Keratinocyte (primary cell): ENCODE measurements at places on chromosomes 5 and 9. TPM values are rescaled to one million over a fixed set of nuclear protein-coding genes. Genes with fewer than 3 reads are reported as not detected.

GRCh38 chr5:161009194-161009593 is 157.2 kb upstream of the ATP10B start:
- no peak overlapping the region for H3K4me3 ChIP-seq
- no peaks in the 10 kb centered on the region for H3K36me3 ChIP-seq
- no peak overlapping the region for H3K27ac ChIP-seq
- no peaks in the 10 kb centered on the region for H3K4me1 ChIP-seq
- DNase-seq, result no peak

- no peak overlapping the region for H3K4me3 ChIP-seq
- H3K27me3 ChIP-seq, result no peaks in the 10 kb centered on the region
- H3K27ac ChIP-seq, result no peak overlapping the region
Measured at GRCh38 chr5:23025629-23026233, 172.6 kb upstream of the CDH12 start.

GRCh38 chr5:168788786-168789185 is 209.6 kb upstream of the PANK3 start:
- H3K4me3 ChIP-seq, result no peak overlapping the region
- H3K36me3 ChIP-seq, result no peaks in the 10 kb centered on the region
- no peak overlapping the region for H3K27ac ChIP-seq
- no peak for DNase-seq

- no peak for DNase-seq
- no peak overlapping the region for H3K4me3 ChIP-seq
- no peaks in the 10 kb centered on the region for H3K27me3 ChIP-seq
- H3K36me3 ChIP-seq, result no peaks in the 10 kb centered on the region
- H3K27ac ChIP-seq, result no peak overlapping the region
Measured at GRCh38 chr5:16561660-16562059, 55.1 kb downstream of the RETREG1 start.

GRCh38 chr9:80698725-80699410 is 990.5 kb downstream of the TLE1 start:
- DNase-seq, result no peak
- H3K27me3 ChIP-seq, result no peaks in the 10 kb centered on the region
- H3K36me3 ChIP-seq, result no peaks in the 10 kb centered on the region
- peaks cover 16% of the 10 kb centered on the region for H3K4me1 ChIP-seq
- H3K4me3 ChIP-seq, result no peak overlapping the region
- H3K27ac ChIP-seq, result peak overlapping the region; percentile 75

GRCh38 chr9:86909388-86909787 is 37.9 kb downstream of the GAS1 start:
- DNase-seq, result no peak
- H3K4me3 ChIP-seq, result no peak overlapping the region
- H3K27ac ChIP-seq, result no peak overlapping the region
- H3K4me1 ChIP-seq, result no peaks in the 10 kb centered on the region

- H3K4me1 ChIP-seq, result no peaks in the 10 kb centered on the region
- H3K4me3 ChIP-seq, result no peak overlapping the region
- no peak overlapping the region for H3K27ac ChIP-seq
- DNase-seq, result no peak
- no peaks in the 10 kb centered on the region for H3K36me3 ChIP-seq
- peaks cover 2% of the 10 kb centered on the region for H3K27me3 ChIP-seq
Measured at GRCh38 chr5:112581811-112582320, 155.8 kb upstream of the APC start.

The FBP1 gene
- polyA plus RNA-seq, result 0.16 to 0.29 TPM (median 0.26 TPM) in 3 replicates

The SLC44A1 gene
- polyA plus RNA-seq, result 21.8 to 26.7 TPM (median 22.9 TPM) in 3 replicates

The LRRC26 gene
- polyA plus RNA-seq, result not detected in 3 replicates
